ENCODE measurements at places on chromosomes 13 and 19.

- no peak for DNase-seq
Measured at GRCh38 chr13:51874651-51875050, 12.9 kb downstream of the CCDC70 start.

GRCh38 chr13:44648392-44649103, 72.4 kb upstream of the TSC22D1 start:
- DNase-seq, result no peak

- DNase-seq, result no peak
Measured at GRCh38 chr13:47991859-47992258, 9.2 kb downstream of the SUCLA2 start.

DNA sequence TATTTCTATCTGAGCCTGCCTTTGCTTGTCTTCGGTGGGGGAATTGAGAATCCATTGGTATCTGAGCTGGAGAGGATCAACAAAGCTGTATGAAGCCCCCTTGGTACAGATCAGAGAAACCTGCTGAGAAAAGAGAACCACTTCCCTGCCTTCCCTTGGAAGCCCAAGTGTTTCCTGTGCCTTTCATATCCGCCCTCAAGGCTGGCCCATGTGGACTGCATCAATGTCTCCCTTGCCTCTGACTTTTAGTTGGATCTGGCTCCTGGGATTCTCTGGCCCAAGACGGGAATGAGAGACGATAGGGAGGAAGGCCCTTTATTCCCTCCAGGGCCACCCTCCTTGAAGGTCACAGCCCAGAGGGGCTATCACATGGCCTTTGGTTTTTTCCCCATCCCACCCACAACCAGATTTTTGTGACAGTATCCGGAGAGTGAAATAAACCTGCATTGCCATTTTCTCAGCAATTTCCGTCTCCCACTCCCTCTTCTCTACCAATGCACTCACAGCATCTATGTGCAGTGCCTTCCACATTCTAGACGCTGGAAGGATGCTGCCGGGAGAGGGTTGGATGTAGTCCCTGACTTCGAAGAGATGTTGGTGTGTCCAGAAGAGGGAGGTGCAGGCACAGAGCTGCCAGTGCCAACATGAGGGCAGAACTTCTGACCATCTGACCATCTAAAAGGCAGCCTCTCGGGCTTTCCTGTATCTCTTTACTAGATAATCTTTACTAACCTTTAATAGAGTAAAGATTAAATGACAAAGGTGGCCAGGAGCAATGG, 63.8 kb downstream of the KCTD15 start:
- no peak for DNase-seq

GRCh38 chr13:74090397-74090796, 43.8 kb downstream of the KLF12 start:
- no peak for DNase-seq

- DNase-seq, result no peak
Measured at GRCh38 chr13:49615836-49616675, 12.3 kb upstream of the ARL11 start.

GRCh38 chr19:55581145-55581822, 636 bp upstream of the ZNF579 start:
- no peak for DNase-seq

GRCh38 chr13:80599765-80600164, 258.8 kb upstream of the SPRY2 start:
- DNase-seq, result no peak

- peak; percentile 60 for DNase-seq
Measured at GRCh38 chr19:54266133-54266532, 9.1 kb upstream of the LILRB5 start.

- DNase-seq, result no peak
Measured at GRCh38 chr19:2041433-2041682, 9.7 kb downstream of the MKNK2 start.

- no peak for DNase-seq
Measured at GRCh38 chr13:103528437-103528836, 462.2 kb upstream of the SLC10A2 start.

- no peak for DNase-seq
Measured at GRCh38 chr13:50011461-50011860, 3.8 kb upstream of the KCNRG start.

DNA sequence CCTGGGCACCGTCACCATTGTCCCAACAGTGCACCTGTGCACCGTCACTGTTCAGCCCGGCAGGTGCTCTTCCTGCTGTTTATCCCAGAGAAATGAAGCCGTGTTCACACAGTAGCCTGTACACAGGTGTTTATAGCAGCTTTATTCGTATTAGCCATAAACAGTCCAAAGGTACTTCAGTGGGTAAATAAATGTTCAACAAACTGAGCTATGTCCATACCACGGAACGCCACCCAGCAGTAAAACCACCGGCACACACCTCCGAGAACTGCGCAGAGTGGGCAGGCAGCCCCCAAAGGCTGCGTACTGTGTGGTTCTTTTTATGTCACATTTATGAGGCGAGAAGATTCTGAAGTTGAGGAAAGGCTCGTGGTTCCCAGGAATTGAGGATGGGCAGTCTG, 44.9 kb upstream of the DCUN1D2 start:
- no peak for DNase-seq

DNA sequence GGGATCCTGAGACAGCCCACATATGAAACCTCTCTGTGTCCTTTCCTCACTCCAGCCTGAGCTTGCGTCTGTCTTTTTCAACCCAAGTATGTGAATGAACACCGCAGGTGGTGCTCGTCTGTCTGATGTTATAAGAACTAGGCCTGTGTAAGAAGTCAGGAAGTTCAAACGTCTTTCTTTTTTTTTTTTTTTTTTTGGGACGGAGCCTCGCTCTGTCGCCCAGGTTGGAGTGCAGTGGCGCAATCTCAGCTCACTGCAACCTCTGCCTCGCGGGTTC, 92.3 kb downstream of the ANKRD10 start:
- no peak for DNase-seq

- no peak for DNase-seq
Measured at GRCh38 chr19:43524922-43525835, 1.8 kb downstream of the ETHE1 start.

- DNase-seq, result no peak
Measured at GRCh38 chr13:94860981-94861407, 148.6 kb upstream of the SOX21 start.

DNA sequence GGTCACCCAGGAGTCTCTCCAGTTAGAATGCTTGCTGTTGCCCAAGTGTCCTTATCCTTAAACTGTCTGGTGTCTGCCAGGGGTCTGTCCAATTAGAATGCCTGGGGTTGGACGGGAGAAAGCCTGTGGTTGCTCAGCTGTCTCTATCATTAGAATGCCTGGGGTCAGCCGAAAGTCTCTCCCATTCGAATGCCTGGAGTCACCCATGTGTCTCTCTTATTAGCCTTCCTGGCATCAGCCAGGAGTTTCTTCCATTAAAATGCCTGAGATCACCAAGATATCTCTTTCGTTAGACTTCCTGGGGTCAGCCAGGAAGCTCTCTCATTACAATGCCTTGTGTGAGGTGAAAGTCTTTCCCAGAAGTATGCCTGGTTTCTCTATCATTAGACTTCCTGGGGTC, 1521.0 kb downstream of the UQCRFS1 start:
- no peak for DNase-seq

DNA sequence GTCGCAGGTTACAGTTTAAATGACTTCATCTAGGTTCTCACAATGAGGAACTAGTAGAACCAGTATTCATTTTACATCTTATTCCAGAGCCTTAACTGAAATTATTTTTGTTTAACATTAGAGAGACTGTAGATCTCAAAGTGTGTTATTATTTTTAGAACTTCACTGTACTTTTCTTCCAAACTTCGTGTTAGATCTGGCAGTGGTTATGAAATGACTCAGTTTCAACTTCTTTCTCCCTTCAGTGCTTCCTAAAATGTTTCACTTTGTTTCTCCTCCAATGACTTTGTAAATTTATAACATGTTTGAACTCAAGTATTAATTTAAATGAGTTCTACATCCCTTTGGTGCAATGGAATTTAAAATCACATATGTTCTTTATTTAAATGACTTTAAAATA, 139.3 kb downstream of the PCDH9 start:
- DNase-seq, result no peak

GRCh38 chr19:6213696-6214641, 65.8 kb downstream of the MLLT1 start:
- no peak for DNase-seq

DNA sequence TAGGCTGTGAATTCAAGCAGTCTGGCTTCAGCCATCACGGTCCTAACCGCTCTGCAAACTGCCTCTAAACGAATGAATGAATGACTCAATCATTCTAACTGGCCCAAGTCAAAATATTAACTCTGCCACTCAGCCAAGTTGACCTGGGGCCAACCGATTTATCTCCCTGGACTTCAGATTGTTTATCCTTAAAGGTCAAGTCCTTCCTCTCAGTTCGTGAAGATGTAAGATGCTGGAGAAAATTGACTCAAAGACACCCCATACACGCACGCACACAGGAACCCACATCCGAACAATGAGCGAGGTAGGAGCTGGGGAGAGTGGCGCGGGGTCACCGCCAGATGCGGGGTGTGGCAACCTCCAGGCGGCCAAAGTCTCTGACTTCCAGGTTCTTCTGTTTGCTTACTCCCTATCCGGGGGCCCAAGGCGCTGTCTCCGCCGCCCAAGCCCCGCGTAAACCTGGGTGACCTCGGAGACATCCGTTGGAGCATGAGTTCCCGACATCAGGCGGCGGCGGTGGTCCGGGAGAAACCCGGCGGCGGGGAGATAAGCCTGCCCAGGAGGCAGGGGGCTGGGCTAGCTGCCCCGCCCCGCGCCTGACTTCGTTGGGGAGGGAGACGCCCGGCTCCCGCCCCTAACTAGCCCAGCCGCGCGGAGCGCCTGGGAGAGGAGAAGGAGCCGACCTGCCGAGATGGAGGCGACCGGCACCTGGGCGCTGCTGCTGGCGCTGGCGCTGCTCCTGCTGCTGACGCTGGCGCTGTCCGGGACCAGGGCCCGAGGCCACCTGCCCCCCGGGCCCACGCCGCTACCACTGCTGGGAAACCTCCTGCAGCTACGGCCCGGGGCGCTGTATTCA, at the start of gene CYP2S1:
Gene CYP2S1 (plus strand): TSS at position 646 of the 856 bp plus-strand sequence. CDS start 46 bp downstream, at position 692.
- no peak for DNase-seq

GRCh38 chr19:47897861-47898260, 11.7 kb upstream of the SULT2A1 start:
- DNase-seq, result no peak

GRCh38 chr13:109163037-109163379, 533.6 kb downstream of the MYO16 start:
- no peak for DNase-seq

DNA sequence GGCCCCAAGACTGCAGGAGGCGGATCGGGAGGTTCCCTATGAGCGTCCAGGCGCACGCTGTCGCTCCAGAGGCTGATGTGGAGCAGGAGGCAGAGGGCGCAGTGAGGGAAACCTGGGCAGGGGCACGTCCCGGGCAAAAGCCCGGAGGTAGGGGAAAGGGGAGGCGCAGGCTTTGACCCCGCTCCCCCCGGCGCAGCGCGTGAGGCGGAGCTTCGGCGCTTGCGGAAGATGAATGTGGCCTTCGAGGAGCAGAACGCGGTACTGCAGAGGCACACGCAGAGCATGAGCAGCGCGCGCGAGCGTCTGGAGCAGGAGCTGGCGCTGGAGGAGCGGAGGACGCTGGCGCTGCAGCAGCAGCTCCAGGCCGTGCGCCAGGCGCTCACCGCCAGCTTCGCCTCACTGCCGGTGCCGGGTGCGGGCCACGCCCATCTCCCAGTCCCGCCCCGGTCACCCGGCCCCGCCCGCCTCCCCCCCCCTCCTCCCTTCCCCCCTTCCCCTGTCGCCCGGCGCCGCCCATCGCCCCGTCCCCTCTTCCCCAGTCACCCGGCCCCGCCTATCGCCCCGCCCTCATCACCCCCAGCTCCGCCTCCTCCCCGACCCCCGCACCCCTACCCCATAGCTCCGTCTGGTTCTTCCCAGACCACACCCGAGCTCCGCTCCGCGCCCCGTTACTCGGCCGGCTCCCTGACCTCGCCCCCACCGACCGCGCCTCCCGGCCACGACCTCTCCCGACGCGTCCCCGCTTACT, 4.1 kb downstream of the HMG20B start:
- DNase-seq, result no peak

DNA sequence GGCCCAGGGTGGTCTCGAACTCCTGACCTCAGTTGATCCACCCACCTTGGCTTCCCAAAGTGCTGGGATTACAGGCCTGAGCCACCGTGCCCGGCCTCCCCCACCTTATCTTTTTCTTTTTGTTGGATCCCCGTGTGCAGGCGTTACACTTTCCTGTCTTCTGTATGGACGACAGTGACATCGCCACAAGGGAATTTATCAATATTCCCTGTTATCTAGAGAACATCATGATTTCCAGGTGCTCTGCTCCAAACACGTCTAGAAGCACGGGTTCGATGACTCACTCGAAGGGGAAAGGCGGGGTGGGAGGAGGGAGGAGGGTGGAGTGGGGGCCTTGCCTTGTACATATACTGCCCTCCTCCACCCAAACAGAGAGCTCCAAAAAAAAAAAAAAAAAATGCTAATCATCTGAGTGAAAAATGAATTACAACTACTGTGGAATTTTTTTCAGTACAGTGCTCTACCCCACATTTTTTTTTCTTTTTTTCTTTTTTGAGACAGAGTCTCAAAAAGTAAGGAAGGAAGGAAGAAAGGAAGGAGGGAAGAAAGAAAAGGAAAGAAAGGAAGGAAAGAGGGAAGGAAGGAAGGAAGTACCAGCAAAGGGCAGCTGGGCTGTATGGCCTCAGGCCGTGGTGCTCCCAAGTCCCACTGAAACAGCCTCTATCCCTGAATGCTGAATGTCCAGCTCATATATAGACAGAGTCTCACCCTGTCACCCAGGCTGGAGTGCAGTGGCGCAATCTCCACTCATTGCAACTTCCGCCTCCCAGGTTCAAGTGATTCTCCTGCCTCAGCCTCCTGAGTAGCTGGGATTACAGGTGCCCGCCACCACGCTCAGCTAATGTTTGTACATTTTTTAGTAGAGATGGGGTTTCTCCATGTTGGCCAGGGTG, 36.8 kb downstream of the INSR start:
- DNase-seq, result no peak

DNA sequence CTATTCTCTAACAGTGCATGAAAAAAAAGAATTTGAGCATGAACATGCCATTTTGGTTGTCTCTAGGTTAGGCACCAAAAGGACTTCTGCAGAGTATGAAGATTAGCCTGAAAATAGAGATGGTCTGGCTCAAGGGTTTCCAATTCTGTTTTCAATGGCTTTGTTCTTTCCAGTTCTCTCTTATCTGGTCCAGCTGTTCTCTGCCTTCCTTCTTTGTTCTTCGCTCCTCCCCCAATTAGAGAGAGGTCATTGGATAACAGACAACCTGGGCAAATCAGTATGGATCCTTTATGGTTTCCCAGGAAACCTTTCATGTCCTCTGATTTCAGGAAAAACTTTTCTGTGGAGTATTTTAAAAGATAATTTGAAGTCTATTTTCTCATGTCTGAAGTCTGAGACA, 623.4 kb downstream of the PCDH17 start:
- DNase-seq, result no peak
